C1 segment of cervical spinal cord (tissue), 14 donors: ENCODE measurements at places on chromosomes 6 and 20.

DNA sequence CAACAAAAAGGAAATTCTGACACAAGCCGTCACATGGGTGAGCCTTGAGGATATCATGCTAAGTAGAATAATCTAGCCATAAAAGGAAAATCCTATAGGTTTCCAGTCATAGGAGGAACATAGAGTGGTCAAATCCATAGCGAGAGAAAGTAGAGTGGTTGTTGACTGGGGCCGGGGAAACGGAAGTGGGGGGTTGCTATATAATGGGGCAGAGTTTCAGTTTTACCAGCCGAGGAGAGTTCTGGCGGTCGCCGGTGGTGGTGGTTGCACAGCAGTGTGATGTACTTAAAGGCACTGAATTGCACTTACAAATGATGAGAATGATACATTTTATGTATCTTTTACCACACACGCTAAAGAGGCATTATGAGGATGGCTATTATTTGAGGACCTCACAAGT lies 4.9 kb downstream of the GPR31 start:
- DNase-seq, result no peak

GRCh38 chr20:41167481-41168253 lies 30.3 kb downstream of the PLCG1 start:
- DNase-seq, result no peak

GRCh38 chr20:16293590-16293989 lies 279.7 kb downstream of the KIF16B start:
- DNase-seq, result no peak

- no peak for DNase-seq
Observed at GRCh38 chr6:136775548-136775947, 16.7 kb downstream of the MAP3K5 start.

GRCh38 chr6:154363821-154364220 lies 7.2 kb upstream of the IPCEF1 start:
- DNase-seq, result no peak

DNA sequence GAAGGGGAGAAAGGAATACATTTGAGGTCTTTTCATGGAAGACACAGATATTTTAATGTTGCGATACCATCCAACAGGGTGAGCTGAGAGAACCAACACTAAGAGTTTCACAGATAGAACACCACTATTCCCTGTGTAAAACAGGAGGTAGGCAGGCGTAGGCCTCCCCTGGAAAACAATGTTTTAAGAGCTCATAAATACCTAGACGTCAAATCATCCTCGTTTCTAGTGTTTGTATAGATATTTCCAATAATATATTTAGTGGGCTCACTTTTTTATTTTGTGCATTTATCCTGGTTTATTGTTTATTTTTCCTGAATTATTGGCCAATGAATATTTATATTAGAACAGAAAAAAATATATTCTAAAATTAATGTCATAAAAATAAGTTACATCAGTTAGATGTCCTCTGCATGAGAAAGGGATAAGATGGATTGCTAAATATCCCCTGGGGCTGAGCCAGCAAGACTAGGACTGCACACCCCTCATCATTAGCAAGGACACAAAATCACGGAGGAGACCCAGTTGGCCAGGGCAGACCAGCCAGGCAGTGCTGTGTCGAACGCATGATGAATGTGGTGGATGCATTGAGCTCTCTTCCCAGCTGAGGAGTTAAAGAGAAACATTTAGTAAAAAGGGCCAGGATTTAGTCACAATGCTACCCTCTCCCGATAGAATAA lies 380.5 kb downstream of the C6orf118 start:
- DNase-seq, result peak; percentile 17

DNA sequence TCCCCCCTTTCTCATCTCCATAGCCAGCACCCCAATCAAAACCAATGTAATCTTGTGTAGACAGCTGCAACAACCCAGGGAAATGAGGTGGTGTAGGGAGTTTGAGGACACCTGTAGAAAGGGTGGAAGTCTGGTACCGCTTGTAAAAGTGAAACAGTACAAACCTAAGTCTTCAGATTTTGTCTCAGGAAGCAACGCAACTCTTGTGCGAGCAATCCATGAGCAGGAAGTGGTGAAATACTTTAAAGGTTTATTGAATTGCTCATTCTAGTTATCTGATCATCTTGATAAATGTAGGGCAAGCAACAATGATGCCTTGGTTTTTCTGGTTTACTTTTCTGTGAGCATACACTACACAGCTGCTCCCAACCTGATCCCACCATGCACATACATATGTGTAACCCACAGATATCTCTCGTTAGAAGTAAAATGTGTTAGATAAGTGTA lies 71.1 kb upstream of the THEMIS start:
- DNase-seq, result no peak

- no peak for DNase-seq
Observed at GRCh38 chr20:61230166-61230565, 21.9 kb upstream of the CDH4 start.

DNA sequence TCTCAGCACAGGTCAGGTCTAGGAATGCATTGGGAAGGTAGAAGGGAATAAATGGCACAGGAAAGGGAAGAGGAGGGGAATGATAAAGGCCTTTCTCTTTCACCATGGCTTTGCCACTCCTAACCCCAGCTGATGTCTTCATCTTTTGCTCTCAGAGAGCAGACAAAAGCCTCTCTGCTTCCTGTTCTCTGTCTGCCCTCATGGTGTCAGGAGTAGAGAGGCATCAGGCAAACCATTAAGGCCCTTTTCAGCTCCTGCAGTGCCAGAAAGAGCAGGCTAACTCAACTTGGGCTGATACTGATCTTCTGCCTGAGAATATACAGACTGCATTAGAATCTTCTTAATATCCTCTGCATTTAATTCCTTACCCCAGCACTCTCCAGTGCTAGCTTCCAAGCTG lies 48.0 kb upstream of the STXBP5 start:
- no peak for DNase-seq

DNA sequence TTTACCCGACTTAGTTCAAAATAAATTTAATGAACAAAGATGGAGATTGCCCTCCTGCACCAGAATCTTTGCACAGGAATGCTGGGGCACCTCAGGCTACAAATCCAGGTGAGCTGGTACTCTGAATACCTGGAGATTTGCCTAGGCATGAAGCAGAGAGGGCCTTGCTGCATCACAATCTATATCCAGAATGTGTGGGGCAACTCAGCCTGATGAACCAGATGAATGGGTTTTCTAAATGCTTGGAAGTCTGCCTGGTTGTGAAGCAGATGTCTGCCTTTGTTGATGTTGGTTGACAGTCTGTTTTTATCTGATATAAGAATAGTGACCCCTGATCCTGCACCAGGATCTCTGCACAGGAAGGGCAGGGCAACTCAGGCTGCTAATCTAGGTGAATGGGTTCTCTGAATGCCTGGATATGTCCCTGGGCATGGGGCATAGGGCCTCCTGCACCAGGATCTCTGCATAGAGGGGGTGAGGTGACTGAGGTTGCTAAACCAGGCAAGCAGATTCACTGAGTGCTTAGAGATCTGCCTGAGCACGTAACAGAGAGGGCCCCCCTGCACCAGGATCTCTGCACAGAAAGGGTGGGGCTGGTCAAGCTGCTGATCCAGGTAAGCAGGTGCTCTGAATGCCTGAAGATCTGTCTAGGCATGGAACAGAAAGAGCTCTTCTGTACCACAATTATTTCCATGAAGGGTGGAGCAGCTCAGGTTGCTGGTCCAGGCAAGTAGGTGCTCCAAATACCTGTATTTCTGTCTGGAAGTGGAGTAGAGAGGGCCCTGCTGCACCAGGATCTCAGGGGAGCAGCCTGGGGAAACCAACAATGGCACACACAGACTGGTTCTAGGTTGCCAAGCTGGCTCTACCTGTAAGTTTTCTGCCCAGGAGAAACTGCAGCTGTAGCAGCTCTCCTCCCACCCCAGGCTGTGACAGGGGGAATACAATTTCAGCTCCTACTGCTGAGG lies 437.5 kb downstream of the MMUT start:
- DNase-seq, result no peak

GRCh38 chr6:150116200-150116800 lies 26.5 kb upstream of the PPP1R14C start:
- no peak for DNase-seq

DNA sequence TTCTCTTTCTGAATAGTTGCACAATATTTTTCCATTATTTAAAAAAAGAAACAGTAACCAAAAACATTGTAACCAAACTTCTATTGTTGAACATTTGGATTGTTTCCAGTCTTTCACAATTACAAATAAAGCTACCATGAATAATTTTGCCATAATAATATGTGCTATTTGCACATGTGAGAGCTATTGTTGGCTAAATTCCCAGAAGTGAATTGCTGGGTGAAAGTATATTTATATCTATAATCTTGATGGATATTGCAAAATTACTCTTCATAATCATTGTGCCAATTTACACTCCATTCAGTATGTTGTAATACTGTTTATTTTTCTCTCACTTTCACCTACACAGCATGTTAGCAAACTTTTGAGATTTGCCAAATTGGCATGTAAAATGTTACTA lies 36.6 kb upstream of the SLC22A16 start:
- no peak for DNase-seq

GRCh38 chr20:48711696-48712464 lies 115.9 kb downstream of the PREX1 start:
- DNase-seq, result no peak
